ENCODE measurements at places on chromosomes 4 and X. TPM values are rescaled to one million over a fixed set of nuclear protein-coding genes. Genes with fewer than 3 reads are reported as not detected.

- DNase-seq: no peak
- H3K4me1 ChIP-seq: no peaks in the 10 kb centered on the region
- H3K36me3 ChIP-seq: no peaks in the 10 kb centered on the region
- H3K27ac ChIP-seq: no peak overlapping the region
- H3K27me3 ChIP-seq: no peaks in the 10 kb centered on the region
These were observed 781.4 kb upstream of the INTU start for GRCh38 chr4:126851391-126851790.

DNA sequence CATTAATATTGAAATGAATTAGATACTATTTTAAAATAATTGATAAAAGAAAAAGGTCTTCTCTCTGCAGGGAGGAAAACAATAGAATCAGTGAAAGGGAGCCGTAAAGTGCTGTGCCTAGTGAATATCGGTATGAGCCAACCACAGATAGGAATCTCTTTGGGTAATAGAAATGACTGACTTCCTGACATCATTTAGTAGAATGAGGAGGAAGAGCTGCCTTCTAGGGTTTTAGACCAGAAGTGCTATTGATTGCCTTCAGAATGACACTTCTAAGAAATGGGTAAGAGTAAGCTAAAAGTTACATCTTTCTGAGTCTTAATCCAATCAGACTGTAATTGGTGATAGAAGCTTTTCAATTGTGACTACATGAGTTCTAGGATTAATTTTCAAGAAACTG lies 134.0 kb upstream of the MAP9 start:
- H3K4me3 ChIP-seq: no peak overlapping the region
- no peaks in the 10 kb centered on the region for H3K36me3 ChIP-seq
- no peaks in the 10 kb centered on the region for H3K4me1 ChIP-seq
- H3K27ac ChIP-seq: no peak overlapping the region

GRCh38 chrX:9816084-9816700 lies 30.0 kb downstream of the SHROOM2 start:
- no peak for DNase-seq
- no peaks in the 10 kb centered on the region for H3K36me3 ChIP-seq
- H3K4me1 ChIP-seq: no peaks in the 10 kb centered on the region
- H3K27ac ChIP-seq: no peak overlapping the region
- H3K27me3 ChIP-seq: no peaks in the 10 kb centered on the region

DNA sequence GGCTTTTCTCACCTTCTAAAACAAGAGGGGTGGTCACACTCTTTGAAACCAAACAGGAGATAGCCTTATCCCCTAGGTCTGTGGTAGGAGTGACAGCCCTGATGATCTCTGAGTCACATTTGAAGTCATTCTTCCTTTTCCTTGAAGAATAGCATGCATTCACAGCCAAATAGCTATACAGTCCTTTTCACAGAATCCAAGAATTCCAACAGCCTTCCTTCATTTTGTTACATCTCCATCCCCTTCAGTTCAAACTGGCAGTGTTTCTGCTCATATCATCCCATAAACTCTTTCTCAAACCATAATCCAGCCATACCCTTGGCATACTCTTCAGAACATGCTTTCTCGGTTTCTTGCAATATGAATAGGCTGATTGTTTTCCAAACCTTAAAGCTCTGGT lies 33.3 kb upstream of the TMEM184C start:
- no peak overlapping the region for H3K27ac ChIP-seq
- H3K4me1 ChIP-seq: no peaks in the 10 kb centered on the region
- H3K27me3 ChIP-seq: no peaks in the 10 kb centered on the region
- no peak for DNase-seq
- H3K4me3 ChIP-seq: no peak overlapping the region

- H3K36me3 ChIP-seq: no peaks in the 10 kb centered on the region
- H3K27ac ChIP-seq: no peak overlapping the region
- no peaks in the 10 kb centered on the region for H3K4me1 ChIP-seq
- no peak for DNase-seq
- H3K27me3 ChIP-seq: no peaks in the 10 kb centered on the region
- H3K4me3 ChIP-seq: no peak overlapping the region
These were observed 184.2 kb downstream of the MAML3 start for GRCh38 chr4:139969635-139970266.

- no peak overlapping the region for H3K27ac ChIP-seq
- DNase-seq: no peak
These were observed 90.3 kb downstream of the JAKMIP1 start for GRCh38 chr4:6109842-6110560.

DNA sequence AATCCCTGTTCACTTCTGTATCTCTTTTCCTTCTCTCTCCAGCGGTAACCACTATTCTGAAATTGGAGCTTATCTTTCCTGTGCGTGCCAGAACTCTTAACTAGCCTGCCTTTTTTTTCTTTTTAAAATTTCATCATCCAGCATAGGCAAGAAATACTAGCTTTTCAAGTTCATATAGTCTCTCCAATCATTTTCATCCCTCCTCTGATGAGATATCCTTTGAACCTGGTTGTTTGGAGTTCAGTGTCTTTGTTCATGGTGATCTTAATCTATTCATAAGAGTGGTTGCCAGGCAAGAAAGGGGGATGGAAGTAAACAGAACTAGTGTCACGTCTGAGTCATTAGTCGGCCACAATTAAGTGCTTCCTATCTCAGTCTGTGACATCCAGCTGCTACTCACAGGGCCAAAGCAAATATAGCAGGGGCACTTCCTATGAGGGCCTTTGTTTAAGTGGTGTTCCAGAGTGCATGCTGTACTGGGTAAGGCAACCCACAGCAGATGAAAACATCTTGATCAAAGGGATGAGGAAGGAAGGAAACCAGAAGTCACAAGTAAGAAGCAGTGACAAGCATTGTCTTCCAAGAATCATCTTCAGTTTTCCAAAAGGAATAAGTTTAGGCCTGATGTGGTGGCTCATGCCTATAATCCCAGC lies 56.4 kb upstream of the XIAP start:
- no peak overlapping the region for H3K27ac ChIP-seq
- no peak for DNase-seq
- H3K27me3 ChIP-seq: no peaks in the 10 kb centered on the region
- no peak overlapping the region for H3K4me3 ChIP-seq

DNA sequence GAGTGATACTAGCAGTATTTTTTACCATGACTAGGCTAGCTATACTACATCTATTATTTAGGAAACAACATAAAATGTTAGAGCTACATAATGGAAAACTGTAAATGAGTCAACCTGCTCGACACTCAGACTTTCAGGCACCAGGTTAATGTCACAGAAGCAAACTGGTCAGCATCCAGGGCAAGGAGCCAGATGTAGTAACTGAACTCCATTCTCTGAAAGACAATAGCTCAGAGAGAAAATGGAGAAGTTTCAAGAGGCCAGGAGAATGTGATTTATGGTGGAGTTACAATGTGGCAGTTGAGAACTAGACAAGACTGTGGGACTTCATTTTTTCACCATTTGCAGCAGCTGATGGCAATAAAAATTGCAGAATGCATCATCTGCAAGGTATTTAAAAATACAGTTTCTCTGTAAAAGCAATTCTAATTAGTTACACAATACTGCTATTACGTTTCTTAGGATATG lies 342.7 kb upstream of the PABPC4L start:
- H3K4me1 ChIP-seq: no peaks in the 10 kb centered on the region
- no peak for DNase-seq
- no peaks in the 10 kb centered on the region for H3K36me3 ChIP-seq
- H3K27ac ChIP-seq: no peak overlapping the region
- H3K4me3 ChIP-seq: no peak overlapping the region
- H3K27me3 ChIP-seq: no peaks in the 10 kb centered on the region

DNA sequence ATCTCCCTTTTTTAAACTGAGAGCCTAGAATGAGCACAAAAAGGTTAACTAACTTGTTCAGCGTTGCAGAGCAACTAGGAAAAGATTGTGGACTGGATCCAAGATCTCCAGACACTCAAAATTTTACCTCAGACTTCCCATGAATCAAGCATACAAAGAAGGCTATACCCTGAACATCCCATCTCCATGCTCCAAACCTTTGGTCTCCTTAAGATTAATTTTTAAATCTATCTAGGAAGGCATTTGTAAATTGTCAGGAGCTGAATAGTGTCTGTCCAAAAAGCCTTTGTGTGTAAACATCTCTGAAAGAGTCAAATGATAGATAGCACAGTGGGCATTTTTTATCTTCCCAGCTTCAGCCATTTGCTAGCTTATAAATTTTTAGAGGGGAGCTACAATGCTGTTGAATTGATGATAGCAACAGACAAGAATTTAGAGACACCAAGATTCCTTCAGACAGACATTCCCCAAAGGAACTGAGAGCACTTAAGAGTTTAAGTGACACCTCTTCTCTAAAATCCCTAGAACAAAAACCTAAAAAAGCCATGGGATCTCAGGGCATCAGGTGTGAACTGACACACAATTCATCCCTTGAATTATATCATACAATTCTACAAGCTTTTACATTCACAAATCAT lies 480.8 kb upstream of the FAM241A start:
- H3K4me1 ChIP-seq: no peaks in the 10 kb centered on the region
- DNase-seq: no peak
- H3K27ac ChIP-seq: no peak overlapping the region
- no peaks in the 10 kb centered on the region for H3K27me3 ChIP-seq

DNA sequence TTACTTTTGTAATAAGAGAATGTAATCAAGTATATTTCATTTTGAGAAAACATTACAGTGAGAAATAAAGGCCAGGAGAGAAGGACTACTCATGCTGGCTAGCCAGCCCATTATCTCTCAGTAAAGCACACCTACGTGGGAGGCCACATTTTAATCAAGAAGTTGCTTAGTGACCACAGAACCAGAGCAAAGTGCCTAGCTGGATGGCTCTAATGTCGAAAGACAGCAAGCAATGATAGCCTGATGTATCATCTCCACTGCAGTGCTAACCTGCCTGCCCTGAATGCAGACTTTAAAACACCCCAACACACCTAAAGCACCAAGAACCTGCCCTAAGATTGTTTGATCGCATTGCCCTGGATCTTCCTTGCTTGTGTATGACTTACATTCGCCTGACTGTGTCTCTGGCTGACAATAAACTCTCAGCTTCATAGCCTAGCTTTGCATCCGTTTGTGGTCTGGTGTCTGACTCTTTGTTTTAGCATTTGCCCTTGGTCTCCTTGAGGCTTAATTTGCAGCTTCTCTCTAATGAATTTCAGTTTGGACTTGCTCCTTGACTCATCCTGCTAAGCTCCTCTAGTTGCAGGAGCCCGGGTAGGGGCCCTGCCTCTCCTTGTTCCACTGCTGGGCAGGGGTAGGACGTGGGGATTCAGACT lies 31.4 kb upstream of the SOWAHD start:
- no peak overlapping the region for H3K4me3 ChIP-seq
- H3K4me1 ChIP-seq: no peaks in the 10 kb centered on the region
- no peaks in the 10 kb centered on the region for H3K27me3 ChIP-seq
- DNase-seq: no peak
- H3K27ac ChIP-seq: no peak overlapping the region

DNA sequence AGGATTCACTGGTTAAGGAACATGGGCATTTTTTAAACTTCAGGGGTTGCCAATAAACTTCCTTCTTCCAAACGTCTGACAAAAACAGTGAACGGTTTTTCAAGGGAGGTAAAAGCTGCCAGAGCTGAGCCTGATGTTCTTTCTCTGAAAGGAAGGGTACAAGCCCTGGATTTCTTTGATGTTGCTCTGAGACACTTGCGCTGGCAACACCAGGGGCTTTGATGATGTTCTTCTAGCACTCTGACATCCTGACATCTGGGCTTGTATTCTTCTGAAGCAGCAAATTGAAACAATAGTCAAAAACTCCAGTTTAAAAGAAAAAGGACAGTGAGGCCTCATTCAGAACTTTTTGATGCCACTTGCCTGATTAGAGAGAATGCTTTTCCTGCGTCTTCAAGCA lies 11.8 kb downstream of the FTHL17 start:
- H3K4me3 ChIP-seq: no peak overlapping the region
- DNase-seq: no peak
- H3K4me1 ChIP-seq: no peaks in the 10 kb centered on the region
- no peaks in the 10 kb centered on the region for H3K36me3 ChIP-seq
- H3K27me3 ChIP-seq: no peaks in the 10 kb centered on the region
- H3K27ac ChIP-seq: no peak overlapping the region

GRCh38 chrX:41419082-41419481 lies 28.1 kb upstream of the NYX start:
- no peak overlapping the region for H3K4me3 ChIP-seq
- no peak overlapping the region for H3K27ac ChIP-seq

GRCh38 chr4:66034262-66034661 lies 364.0 kb upstream of the EPHA5 start:
- H3K36me3 ChIP-seq: no peaks in the 10 kb centered on the region
- no peaks in the 10 kb centered on the region for H3K4me1 ChIP-seq
- DNase-seq: no peak
- H3K27me3 ChIP-seq: no peaks in the 10 kb centered on the region
- H3K27ac ChIP-seq: no peak overlapping the region
- H3K4me3 ChIP-seq: no peak overlapping the region

GRCh38 chr4:112664611-112665010 lies 27.7 kb downstream of the LARP7 start:
- no peaks in the 10 kb centered on the region for H3K27me3 ChIP-seq
- no peaks in the 10 kb centered on the region for H3K36me3 ChIP-seq
- H3K4me3 ChIP-seq: no peak overlapping the region
- no peak overlapping the region for H3K27ac ChIP-seq
- DNase-seq: no peak

DNA sequence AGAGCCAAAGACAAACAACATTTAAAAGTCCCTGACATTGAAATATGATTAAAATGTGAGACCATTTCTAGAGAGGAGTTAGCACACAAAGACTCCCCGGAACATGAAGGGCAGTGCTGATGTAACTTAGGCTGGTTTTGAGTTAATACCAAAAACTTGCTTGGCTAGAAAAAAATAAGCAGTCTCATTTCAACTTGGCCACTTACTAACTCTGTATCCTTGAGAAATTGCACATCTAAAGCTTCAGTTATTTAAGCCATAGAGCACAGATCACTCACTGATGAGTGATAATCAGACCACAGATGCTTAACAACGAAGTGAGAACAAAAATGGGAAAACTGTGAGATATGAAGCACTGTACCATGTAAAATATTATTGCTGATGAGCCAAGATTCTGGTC lies 65.9 kb upstream of the MAOA start:
- no peak overlapping the region for H3K4me3 ChIP-seq
- H3K27me3 ChIP-seq: no peaks in the 10 kb centered on the region
- H3K36me3 ChIP-seq: no peaks in the 10 kb centered on the region
- H3K4me1 ChIP-seq: no peaks in the 10 kb centered on the region
- H3K27ac ChIP-seq: peak overlapping the region; percentile 15

- H3K4me3 ChIP-seq: no peak overlapping the region
- no peak for DNase-seq
- no peaks in the 10 kb centered on the region for H3K36me3 ChIP-seq
- no peaks in the 10 kb centered on the region for H3K4me1 ChIP-seq
- H3K27me3 ChIP-seq: no peaks in the 10 kb centered on the region
These were observed 43.7 kb downstream of the RPS3A start for GRCh38 chr4:151143162-151143561.

PDZD4 gene
- 1.5 TPM for total RNA-seq

ZNF827 gene
- total RNA-seq: 19.7 TPM

UNC5C gene
- total RNA-seq: 3.9 TPM

IL2RG gene
- total RNA-seq: 61.0 TPM

FAM184B gene
- 0.19 TPM for total RNA-seq

SPIN3 gene
- total RNA-seq: 5.7 TPM

PHOX2B gene
- total RNA-seq: not detected

PPM1K gene
- total RNA-seq: 8.3 TPM
